ENCODE measurements at places on chromosomes 12 and 14.

- no peak for DNase-seq
Measured at GRCh38 chr12:123148655-123149054, 2.2 kb downstream of the PITPNM2 start.

- DNase-seq, result no peak
Measured at GRCh38 chr12:17159506-17160300, 553.7 kb upstream of the LMO3 start.

- DNase-seq, result no peak
Measured at GRCh38 chr14:68568907-68569897, 223.7 kb downstream of the ZFP36L1 start.

DNA sequence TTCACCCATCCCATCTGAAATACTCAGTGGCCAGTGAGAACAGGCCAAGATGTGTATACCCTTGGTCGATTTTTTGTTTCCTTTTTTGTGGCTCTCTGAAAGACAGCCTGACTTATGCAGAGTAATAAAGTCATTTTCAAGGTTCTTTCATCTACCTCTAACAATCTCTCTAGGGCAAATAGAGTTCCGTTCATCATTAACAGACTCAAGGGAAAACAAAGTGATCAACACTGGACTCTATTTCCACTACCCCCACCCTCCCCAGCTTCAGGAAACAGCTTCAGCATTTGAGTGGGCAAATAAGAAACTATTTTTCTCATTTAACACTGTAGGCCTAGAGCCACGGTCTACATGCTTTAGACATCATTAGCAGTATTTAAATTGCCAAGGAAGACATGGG lies 15.9 kb downstream of the PRKAB1 start:
- DNase-seq, result no peak

- no peak for DNase-seq
Measured at GRCh38 chr14:53772936-53773335, 183.7 kb downstream of the BMP4 start.

GRCh38 chr12:58761308-58761707 lies 159.0 kb downstream of the LRIG3 start:
- DNase-seq, result no peak
